ENCODE measurements at places on chromosomes 6 and 20.

GRCh38 chr20:50468378-50468798 lies 41.8 kb upstream of the PTPN1 start:
- DNase-seq: no peak

DNA sequence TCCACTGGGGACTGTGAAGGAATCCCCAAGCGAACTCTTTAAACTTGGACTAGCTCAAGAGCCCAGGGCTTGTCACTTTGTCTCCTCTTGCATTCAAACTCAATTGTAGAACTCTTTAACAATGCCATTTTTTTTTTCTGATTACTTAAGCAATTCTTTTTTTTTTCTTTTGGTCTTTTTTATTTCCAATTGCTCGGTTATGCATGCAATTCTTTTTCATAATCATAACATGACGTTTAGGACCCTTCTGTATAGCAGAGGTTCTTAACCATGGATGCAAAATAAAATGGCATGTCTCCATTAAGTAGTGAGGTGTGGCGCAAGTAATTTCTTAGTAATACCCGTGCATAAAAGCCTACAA lies 466 bp upstream of the BFSP1 start:
- no peak for DNase-seq

GRCh38 chr6:139311831-139312230 lies 20.0 kb upstream of the TXLNB start:
- DNase-seq: no peak

GRCh38 chr6:129179283-129179682 lies 296.3 kb downstream of the LAMA2 start:
- DNase-seq: no peak

- no peak for DNase-seq
Observed at GRCh38 chr6:43024436-43024835, 3.0 kb downstream of the RRP36 start.

GRCh38 chr6:139547122-139547776 lies 172.8 kb upstream of the CITED2 start:
- no peak for DNase-seq

GRCh38 chr20:38115896-38116295 lies 49.2 kb downstream of the TGM2 start:
- no peak for DNase-seq
